Left ventricle myocardium inferior (tissue), 1 donor: ENCODE measurements at places on chromosomes 3 and 15. TPM values are rescaled to one million over a fixed set of nuclear protein-coding genes. Genes with fewer than 3 reads are reported as not detected.

The LIPC gene
- total RNA-seq = 1.5 TPM

DNA sequence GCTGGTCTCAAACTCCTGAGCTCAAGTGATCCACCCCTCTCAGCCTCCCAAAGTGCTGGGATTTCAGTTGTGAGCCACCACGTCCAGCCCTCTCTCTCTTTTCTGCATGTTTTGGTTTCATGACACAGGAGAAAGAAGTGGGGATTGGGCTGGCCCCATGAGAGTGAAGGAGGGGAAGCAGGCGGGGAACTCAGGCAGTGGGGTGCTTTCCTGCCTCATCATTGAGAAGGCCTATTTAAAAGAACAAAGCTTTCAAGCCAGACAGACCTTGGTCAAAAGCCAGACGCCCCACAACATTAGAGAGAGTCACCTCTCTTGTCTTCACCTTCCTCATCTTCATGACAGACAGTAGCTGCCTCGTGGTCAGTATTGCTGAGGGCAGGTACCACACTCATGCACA is 15.9 kb downstream of the PSTPIP1 start:
- no peaks in the 10 kb centered on the region for H3K27me3 ChIP-seq
- peaks cover 8% of the 10 kb centered on the region for H3K4me1 ChIP-seq
- no peaks in the 10 kb centered on the region for H3K36me3 ChIP-seq
- no peak overlapping the region for H3K4me3 ChIP-seq

- H3K27me3 ChIP-seq = no peaks in the 10 kb centered on the region
- no peak for DNase-seq
- no peak overlapping the region for H3K4me3 ChIP-seq
- peaks cover 24% of the 10 kb centered on the region for H3K4me1 ChIP-seq
- H3K27ac ChIP-seq = no peak overlapping the region
Observed at GRCh38 chr3:33663042-33663441, 55.0 kb downstream of the CLASP2 start.

GRCh38 chr3:64815789-64816188 is 128.0 kb upstream of the ADAMTS9 start:
- H3K27me3 ChIP-seq = no peaks in the 10 kb centered on the region
- DNase-seq = no peak
- H3K4me3 ChIP-seq = peak overlapping the region; percentile 21
- peaks cover 35% of the 10 kb centered on the region for H3K4me1 ChIP-seq
- H3K36me3 ChIP-seq = no peaks in the 10 kb centered on the region

DNA sequence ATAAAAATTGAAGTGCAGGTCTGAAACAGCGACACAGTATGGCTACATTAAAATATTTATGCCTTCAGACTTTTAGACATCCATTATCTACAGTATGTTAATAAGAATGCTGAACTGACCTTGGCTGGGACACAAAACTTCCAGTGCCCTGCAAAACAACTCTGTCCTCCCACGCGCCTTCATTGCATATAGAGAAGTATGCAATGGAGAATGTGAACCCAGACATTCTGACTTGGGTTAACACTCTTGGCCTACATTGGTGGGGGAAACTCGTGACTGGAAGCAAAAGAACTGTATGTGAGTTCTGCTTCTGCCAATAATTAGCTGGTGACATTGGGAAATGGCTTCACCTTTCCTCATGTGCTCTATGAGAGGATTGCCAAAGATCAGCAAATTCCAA is 110.5 kb upstream of the SLC24A5 start:
- no peak for DNase-seq
- H3K27me3 ChIP-seq = no peaks in the 10 kb centered on the region
- no peaks in the 10 kb centered on the region for H3K36me3 ChIP-seq
- no peak overlapping the region for H3K27ac ChIP-seq

GRCh38 chr3:131605916-131606315 is 103.1 kb upstream of the MRPL3 start:
- DNase-seq = no peak
- no peak overlapping the region for H3K4me3 ChIP-seq
- no peaks in the 10 kb centered on the region for H3K36me3 ChIP-seq

The ATP10A gene
- total RNA-seq = 0.58 TPM

DNA sequence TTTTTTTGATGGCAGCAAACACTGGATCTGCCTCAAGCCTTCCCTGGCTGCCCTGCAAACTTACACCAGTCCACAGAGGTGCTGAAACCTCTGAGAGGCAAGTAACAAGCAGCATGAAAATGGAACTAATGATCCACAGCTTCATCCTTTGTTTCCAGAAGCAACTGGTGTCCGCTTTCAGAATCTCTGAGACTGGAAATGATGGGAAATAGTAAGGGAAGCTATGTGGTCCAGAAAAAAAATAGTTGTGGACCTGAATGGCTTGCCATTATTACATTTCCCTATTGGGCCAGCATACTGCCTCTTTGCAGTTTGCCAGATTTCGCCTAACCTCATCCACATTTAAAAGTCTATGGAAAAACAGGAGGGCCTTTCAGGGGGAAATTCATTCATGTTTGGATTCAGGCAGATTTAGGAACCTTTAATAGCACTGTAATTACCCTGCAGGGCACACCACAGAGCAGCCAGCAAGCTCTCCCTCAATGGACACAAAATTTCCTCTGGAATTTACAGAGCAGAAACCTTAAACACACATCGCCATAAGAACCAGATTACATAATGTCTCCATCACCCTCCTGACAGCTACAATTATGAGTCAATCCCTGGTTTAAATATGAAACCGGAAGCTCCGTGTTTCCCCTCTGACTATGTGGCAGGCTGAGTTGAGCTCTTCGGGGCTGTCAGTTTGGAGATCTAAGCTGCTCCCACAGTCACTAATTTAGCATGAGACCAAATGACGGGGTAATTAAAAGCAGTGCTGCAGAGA is 134.4 kb downstream of the TMCO5A start:
- DNase-seq = no peak
- no peaks in the 10 kb centered on the region for H3K36me3 ChIP-seq
- H3K27me3 ChIP-seq = no peaks in the 10 kb centered on the region
- peak overlapping the region; percentile 44 for H3K4me3 ChIP-seq
- H3K4me1 ChIP-seq = peaks cover 46% of the 10 kb centered on the region

- peak within 1 kb of the TSS; percentile 68 for H3K4me3 ChIP-seq
- peaks cover 98% of the 10 kb centered on the region for H3K27me3 ChIP-seq
- no peaks in the 10 kb centered on the region for H3K36me3 ChIP-seq
- DNase-seq = peak; percentile 50
Observed at GRCh38 chr3:184229394-184230080, at the start of gene VWA5B2. VWA5B2 (plus strand) TSS chr3:184229585; CDS start chr3:184230529, 944 bp downstream.

GRCh38 chr3:190673148-190673547 is 159.3 kb downstream of the IL1RAP start:
- no peak overlapping the region for H3K27ac ChIP-seq
- H3K27me3 ChIP-seq = no peaks in the 10 kb centered on the region
- H3K36me3 ChIP-seq = no peaks in the 10 kb centered on the region
- no peaks in the 10 kb centered on the region for H3K4me1 ChIP-seq

GRCh38 chr15:88426304-88426703 is 40.9 kb downstream of the MRPL46 start:
- H3K27ac ChIP-seq = no peak overlapping the region
- H3K27me3 ChIP-seq = peaks cover 13% of the 10 kb centered on the region
- H3K4me3 ChIP-seq = no peak overlapping the region
- DNase-seq = no peak
- H3K36me3 ChIP-seq = no peaks in the 10 kb centered on the region
